Hindlimb muscle (tissue), 1 donor: ENCODE measurements at places on chromosomes 2 and 18. TPM values are rescaled to one million over a fixed set of nuclear protein-coding genes. Genes with fewer than 3 reads are reported as not detected.

The GALNT5 gene
- polyA plus RNA-seq = 1.7 TPM

The IL36A gene
- not detected for polyA plus RNA-seq

DNA sequence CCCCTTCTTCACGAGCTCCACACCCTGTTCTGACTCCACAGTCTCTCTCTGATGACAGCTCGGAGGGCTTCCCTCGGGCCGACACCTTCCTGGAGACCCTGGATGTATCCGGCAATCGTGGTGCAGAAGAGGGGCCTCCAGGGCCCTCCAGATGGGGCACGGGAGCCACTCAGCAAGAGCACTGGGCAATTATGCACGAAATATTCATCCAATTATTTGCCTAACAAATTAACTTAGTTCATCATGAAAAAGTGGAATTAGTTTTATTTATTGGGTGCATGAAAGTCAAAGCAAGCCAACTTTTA lies 277.3 kb upstream of the HDAC4 start:
- DNase-seq = no peak

DNA sequence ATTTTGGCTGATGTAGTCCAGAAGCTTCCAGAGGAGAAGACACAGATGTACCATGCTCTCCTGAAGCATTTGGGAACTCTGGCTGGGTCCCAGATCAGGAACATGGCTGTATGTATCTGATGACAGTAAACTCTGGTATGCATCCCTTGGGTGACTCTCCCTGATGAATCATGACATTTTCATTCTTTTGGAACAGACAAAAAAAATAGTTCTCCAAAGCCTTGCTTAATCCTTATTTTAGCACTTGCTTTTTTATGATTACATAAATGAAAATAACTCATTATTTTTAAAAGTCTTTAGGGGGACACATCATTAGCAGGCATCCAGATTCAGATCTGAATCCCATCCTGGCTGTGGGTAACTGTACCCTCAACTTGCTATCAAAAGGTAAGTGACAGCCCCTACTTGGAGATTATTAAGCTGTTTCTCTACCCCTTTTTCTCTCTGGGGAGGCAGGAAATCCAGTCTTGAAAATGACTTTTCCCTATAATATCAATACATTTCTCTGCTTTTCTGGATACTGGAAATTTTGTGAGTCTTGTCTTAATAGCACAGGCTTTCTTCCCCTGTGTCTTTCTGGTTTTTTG lies 23.3 kb downstream of the AOX1 start:
- DNase-seq = no peak
